ENCODE measurements at places on chromosomes 5 and 9. TPM values are rescaled to one million over a fixed set of nuclear protein-coding genes. Genes with fewer than 3 reads are reported as not detected.

- DNase-seq, result no peak
These were observed 85.6 kb downstream of the ROR2 start for GRCh38 chr9:91864380-91864779.

GRCh38 chr9:14485366-14485765, 171.4 kb upstream of the NFIB start:
- no peak for DNase-seq

Gene TLX3
- not detected for total RNA-seq

DNA sequence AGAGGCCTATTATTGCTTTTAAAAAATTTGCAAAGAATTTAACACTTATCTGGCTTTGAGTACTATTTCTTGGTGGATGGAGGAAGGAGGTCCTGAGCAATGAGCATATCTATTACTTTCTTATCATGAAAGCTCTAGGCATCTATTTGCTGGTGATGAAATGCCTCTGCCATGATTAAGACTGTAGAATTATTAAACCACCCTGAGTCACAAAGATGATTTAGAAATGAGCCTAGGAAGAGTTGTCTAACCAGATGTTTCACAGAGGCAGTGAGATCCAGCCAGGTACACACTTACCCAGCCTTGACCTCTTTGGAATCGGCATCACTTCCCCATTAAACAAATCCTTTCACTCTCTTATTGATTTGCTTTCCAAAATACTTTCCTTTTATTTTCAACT, 304.4 kb upstream of the KIF2A start:
- DNase-seq, result no peak

DNA sequence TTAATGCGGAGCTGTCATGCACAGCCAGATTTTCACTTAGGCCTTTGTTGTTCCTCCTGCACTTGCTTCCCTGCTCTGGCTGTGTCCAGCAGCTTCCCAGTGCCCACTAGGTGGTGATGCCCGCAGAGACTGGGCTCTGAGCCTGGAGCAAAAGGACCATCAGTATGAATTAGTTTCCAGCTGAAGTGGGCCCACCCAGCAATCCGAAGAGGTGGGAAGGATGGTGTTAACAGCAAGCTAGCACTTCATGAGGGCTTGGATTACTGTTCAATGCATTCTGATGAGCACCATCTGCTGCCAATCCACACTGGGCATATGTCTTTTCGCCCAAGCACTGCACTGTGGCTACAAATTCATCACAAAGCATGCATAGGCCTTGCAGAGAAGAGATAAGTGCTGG, 459.1 kb downstream of the SPOCK1 start:
- DNase-seq, result no peak

DNA sequence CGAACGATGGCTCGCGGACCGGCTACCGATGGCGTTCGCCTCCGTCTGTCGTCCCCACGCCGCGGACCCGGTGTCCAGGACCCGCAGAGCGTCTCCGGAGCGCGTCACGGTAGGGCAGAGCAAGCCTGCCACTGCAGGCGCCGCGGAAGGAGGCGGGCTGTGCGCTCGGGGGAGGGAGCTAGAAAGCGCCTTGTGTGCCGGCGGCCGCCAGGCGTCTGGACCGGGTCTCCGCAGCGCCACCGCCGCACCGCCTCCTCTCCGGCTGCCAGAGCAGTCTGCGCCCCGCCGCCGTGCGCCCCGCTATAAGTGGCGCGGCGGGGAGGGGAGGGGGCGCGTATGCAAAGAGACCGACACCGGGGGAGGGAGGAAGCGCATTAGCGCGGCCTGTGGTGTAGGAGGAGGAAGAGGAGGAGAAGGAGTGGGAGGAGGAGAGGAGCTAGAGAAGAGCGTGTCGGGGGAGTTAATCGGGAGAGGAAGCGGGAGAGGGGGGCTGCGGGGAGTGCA, at the start of gene ENC1:
TSS of gene ENC1 (minus strand) at position 279 of the 504 bp plus-strand sequence. CDS start 4,243 bp downstream, outside the sequence.
- DNase-seq, result peak; percentile 79

DNA sequence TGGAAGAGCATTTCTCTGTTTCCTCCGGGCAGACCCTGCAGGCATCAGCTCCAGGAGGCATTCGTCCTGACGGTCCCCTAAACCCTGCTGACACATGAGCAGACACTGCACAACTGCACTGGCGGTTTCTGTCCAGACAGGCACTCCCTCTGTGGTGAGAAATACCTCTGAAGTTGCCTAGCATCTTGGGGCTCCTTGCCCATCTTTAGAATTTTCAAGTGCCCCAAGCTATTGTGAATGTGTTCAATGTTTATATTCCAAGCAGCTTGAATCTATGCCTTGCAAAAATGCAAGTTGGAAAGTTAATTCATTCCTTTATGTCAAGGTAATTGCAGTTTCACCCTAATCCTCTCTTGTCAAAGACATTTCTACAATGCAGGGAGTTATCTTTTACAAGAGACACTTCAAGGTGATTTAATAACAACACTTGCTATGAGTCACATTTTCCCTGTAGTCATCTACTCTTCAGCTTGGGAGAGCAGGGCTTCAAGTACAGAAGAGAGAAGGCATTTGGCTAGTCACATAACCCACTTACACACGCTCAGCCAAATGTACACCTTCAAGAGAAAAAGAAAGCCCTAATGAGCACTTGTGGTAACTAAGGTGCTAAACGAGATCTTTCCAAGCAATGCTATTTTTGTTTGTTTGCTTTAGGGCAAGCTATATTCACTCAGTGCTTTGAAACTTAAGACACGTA, 302.5 kb downstream of the MLLT3 start:
- DNase-seq, result no peak

DNA sequence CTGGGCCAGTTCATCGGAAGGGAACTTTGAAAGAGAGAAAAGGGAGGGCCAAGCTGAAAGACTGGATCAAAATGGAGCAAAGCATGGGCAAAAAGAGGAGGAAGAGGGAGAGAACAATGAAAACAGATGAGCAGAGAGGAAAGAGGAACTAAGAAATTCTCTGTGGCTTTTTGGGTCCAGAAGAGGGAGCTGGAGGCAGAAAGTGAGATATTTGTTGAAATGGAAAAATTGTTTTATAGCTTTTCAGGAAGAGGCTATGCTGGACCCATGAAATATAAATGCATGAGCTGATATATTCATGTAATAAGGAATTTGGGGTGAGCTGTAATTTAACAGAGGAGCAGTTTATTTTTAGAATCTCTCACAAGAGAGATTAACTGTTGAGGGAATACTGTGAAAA, 457.3 kb downstream of the DMAC1 start:
- no peak for DNase-seq

Gene INSL6
- total RNA-seq, result not detected

DNA sequence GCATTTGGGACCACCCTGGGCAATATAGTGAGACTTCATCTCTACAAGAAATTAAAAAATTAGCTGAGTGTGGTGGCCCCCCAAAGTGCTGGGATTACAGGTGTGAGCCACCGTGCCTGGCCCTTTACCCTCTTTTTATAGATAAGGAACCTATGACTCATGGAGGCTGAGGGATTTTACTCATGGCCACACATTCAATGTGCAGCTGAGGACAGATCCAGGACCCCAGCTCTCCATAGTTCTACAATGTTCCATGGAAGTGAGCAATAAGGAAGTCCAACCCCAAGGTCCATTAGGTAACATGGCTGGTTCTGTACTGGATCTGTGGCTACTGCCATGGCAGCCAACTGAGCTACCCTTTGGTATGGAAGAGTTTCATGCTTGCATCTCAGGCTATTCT, 25.3 kb upstream of the PDZD2 start:
- no peak for DNase-seq

Gene HSPB3
- not detected for total RNA-seq

DNA sequence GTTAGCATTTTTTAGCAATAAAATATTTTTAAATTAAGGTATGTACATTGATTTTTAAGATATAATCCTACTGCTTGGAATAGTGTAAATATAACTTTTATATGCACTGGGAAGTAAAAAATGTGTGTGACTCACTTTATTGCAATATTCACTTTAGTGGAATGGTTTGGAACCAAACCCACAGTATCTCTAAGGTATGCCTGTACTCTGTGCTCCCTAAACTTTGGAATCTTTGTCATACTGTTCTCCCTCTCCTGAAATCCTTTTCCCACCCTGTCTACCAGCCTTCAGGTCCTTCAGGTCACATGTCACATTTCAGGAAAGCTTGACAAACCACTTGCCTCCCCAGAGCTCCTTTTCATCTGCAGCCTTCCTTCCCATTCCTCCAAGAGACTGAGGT, 308.7 kb downstream of the SPOCK1 start:
- no peak for DNase-seq

DNA sequence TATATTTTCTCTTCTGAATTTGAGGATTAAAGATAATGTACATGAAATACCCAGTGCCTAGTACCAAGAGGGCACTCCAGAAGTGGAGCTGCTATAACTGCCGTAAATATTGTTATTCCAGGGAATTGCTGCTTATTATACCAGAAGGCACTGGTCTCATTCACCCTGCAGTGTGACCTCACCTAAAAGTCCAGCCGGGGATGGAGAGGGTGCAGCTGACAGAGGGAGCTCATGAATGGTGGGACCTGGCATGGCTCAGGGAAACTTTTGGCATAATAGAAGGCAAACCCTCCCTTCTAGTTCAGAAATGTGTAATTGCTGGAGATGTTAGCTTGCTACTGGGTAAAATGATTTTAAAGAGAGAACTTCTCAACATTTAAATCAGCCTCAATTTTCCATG, 108.5 kb downstream of the MVB12B start:
- no peak for DNase-seq

Gene TMOD1
- 10.1 TPM for total RNA-seq

DNA sequence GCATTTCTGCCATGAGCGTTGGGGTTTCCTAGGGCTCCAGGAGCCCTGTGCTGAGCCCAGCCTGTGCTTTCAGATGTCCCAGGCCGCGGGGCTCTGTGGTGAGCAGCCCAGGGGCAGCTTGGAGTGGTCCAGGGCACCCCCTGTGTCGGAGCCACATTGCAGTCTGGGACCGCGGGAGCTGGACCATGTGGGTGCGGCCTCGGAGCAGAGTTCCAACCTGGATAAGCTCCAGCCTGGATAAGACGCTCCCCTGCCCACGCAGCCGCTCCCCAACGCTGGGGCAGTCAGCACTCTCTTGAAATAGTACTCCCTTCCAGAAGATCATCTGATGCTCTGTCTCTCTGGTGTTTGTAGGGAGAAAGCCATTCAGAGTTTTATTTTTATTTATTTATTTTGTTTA, 111.1 kb downstream of the WNK2 start:
- DNase-seq, result no peak

Gene S1PR3
- 1.7 TPM for total RNA-seq

Gene LHX2
- 0.24 TPM for total RNA-seq

Gene PCDHGA10
- 14.6 TPM for total RNA-seq

Gene SLC6A3
- not detected for total RNA-seq

DNA sequence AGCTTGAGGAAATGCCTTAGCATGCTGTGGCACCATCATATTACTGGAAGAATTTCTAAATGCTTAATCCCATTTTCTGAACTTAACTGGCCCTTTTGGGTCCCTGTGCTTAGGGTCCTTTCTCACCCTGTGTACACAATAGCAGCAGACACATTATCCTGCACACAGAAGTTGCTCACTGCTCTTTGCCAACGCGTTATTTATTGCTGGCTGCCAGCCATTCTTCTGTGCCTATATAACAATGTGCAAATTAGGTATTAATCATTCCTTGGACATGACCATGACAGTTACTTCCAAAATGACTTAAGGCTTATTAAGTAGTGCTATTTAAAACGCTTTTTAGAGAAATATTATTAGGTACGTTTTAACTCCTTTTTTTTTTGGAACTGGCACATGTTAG, 134.7 kb downstream of the FBN2 start:
- no peak for DNase-seq

Gene MLANA
- not detected for total RNA-seq

GRCh38 chr9:98879963-98880310, 63.8 kb upstream of the COL15A1 start:
- DNase-seq, result no peak

Gene DMRT2
- total RNA-seq, result 1.0 TPM

Gene SLC4A9
- 0.58 TPM for total RNA-seq

- DNase-seq, result no peak
These were observed 63.3 kb upstream of the GAS1 start for GRCh38 chr9:87010626-87011025.

Gene CAMK4
- 2.1 TPM for total RNA-seq

Gene NPDC1
- total RNA-seq, result 73.2 TPM

DNA sequence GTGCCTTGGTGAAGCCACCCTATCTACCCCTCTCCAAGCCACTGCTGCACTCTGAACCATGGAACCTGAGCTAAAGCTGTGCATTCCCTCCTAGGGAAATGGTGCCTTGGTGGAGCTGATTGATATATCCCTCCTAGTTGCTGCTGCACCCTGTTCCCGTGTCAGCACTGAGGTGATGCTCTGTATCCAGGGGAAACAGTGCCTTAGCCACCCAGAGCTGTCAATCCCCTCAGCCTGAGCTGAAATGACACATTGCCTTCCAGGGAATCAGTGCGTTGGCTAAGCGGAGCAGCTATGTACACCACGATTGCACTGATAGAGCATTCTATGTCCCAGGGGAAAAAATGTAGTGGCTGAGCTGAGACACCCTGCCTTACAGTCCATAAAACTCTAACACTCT, 257.0 kb downstream of the TMEM232 start:
- DNase-seq, result no peak
